ENCODE measurements at places on chromosomes 5 and 9.

GRCh38 chr5:52409835-52410234 lies 377.9 kb upstream of the ITGA1 start:
- DNase-seq = no peak

DNA sequence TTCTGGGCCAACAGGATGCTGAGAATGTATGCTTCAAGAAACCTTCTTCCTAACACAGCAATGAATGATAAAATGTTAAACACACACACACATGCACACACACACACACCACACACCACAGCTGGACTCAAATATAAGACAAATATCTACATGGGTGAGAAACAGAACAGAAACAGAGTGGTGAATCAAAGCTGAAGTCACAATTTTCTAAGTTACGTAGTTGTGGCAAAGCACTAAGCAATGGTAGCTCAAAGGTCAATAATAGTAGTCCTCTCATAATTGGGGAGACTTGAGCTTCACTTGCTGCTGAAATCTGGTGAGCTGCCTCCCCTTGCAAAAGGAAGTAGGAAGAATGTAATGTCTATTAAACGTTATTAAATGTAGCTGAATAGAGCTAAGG lies 33.7 kb upstream of the ITGA1 start:
- DNase-seq = no peak

DNA sequence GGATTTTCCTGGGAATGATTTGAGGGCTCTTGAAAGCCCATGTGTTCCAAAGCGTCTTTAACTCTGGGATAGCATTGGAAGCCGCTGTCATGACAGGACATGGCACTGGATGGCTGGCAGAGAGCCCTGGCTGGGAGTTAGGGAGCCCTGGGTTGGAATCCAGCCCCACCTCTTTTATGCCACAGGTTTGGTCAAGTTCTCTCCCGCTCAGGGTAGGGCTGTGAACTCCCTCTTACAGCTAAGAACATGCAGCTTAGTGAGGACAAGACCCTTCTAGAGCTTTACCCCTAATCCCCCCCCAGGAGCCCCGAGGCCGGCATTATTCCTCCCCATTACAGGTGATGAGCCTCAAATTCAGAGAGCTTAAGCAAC lies 37.2 kb downstream of the OLFML2A start:
- DNase-seq = no peak

GRCh38 chr9:118561051-118561450 lies 808.2 kb downstream of the BRINP1 start:
- no peak for DNase-seq

DNA sequence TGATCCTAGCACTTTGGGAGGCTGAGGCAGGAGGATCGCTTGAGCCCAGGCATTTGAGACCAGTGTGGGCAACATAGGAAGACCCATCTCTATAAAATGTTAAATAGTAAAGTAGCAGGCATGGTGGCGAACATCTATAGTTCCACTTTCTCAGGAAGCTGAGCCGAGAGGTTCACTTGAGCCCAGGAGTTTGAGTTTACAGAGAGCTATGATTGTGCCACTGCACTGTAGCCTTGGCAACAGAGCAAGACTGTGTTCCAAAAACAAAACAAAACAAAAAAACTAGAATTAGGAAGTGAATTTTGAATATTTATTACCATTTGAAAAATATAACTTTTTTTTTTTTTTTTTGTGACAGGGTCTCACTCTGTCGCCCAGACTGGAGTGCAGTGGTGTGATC lies 26.8 kb upstream of the PAX5 start:
- DNase-seq = no peak

DNA sequence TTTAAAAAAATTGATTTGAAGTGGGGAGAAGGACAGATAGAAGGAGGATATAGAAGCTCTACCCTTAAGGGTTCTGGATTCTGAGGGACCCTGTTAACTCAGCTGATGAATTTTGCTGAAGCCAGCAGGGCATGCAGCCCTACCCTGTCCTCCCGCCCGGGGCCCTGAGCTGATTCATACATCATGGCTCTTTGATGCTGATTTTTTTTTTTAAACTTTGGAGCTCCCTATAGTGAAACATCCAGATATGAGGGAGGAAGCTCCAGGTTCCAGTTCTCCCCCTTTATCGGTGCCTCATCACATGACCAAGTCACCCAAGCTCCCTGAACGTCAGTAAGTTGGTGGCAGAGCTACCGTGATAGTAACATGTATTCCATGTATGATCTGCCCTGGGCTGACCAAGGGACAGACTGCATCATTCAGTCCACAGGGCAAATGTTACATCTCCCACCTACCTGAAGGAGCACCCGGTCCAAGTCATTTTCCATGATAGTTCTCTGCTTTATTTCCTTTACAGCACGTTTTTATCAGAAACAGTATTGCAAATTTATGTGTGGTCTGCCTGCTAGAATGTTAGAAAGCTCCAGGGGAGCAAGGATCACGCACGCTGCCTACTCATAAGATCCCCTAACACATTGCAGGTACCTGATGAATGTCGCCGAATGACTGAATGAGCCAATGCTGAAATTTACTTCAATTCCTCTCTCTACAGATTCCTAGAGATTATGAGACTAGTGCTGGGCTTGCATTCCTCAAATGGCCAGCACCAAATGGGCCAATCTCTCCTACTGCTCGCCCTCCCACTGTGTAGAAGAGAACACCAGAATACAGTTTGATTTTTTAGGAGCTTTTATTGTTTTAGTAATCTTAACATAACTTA lies 25.9 kb downstream of the SPARC start:
- no peak for DNase-seq

DNA sequence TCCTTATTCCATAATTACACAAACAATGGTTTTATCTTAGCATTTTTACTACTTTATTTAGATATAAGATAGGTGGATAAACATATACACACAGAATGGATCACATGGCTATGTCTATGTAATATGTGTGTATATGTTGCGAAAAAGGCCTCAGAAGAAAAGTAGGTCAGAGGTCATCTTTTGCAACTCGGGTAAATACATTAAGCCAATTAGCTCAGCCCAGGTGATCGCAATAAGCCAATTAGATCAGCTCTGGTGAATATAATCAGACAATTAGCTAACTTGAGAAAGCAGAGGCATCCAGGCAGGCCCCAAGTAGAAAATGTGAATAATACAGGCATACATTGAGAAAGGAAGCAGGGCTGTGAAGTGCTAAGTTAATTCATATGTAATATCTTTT lies 24.3 kb downstream of the SLCO4C1 start:
- no peak for DNase-seq

- DNase-seq = no peak
These were observed 143.5 kb downstream of the OLFM1 start for GRCh38 chr9:135230817-135231520.

- no peak for DNase-seq
These were observed 64.6 kb upstream of the KLF9 start for GRCh38 chr9:70478963-70479641.

DNA sequence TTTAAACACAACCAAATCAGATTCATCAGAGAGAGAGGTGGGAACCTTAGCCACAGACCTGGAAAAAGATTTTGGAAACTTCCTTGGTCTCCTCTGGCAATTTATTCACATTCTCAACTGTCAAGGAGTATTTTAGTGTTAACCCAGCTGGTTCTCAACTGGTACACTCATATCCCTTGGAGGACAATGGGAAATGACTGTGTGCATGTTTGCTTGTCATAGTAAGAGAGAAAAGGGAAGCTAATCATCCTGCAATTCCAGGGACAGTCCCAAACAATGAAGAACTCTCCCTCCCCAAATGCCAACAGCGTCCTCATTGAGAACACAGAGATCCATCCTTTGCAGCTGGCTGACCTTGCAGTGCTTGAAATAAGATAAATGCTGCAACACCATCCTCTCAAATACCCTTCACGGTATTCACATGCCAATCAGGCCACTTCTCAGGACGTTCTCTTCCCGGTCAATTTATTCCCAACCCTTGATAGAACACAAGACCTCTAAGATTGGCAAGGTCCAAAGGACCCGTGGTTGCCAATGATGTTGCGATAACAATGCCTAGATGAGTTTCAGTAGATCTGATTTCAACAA lies 75.5 kb downstream of the EPB41L4B start:
- DNase-seq = no peak

DNA sequence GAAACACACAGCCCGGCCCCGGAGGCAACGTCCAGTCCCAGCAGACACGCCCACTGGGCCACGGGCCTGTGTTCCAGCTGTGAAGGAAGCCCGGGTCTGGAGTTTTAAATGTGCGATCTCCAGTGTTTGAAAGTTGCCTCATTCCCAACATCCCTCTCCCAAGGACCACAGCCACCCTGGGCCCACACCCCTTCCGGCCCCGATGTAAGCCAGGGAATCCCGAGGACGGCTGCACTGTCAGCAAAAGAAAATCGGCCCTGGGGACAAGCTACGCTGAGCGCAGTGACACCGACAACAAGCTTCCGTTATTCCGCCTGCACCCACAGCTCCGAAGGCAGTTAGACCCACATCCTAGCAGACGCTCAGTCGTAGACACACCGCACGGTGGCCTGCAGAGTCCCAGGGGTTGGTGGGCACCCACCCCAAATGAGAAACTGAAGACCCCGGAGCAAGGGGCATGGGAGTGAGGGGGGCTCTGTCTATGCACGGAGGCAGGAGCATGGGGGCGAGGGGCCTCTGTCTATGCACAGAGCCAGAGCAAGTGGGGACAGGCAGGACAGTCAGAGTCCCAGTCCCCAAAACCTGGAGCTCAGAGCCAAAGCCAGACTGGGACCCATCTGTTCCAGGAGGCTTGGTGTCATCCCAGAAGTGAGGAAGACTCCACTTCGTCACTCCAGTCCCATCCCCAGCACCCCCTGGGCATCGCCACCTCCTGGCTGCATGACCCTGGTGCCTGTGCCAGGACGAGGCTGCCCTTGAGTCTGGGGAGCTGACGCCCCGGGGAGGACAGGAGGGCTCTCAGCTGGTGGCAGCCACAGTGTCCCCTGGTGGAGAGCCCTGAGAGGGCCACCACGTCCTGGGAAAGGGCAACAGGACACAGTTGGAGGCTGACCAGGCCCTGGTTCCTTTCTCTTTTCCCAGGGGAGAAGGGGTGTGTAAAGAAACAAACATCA lies 23.4 kb downstream of the GLT6D1 start:
- DNase-seq = no peak

- DNase-seq = no peak
These were observed 158.4 kb upstream of the PIK3R1 start for GRCh38 chr5:68057191-68057590.

DNA sequence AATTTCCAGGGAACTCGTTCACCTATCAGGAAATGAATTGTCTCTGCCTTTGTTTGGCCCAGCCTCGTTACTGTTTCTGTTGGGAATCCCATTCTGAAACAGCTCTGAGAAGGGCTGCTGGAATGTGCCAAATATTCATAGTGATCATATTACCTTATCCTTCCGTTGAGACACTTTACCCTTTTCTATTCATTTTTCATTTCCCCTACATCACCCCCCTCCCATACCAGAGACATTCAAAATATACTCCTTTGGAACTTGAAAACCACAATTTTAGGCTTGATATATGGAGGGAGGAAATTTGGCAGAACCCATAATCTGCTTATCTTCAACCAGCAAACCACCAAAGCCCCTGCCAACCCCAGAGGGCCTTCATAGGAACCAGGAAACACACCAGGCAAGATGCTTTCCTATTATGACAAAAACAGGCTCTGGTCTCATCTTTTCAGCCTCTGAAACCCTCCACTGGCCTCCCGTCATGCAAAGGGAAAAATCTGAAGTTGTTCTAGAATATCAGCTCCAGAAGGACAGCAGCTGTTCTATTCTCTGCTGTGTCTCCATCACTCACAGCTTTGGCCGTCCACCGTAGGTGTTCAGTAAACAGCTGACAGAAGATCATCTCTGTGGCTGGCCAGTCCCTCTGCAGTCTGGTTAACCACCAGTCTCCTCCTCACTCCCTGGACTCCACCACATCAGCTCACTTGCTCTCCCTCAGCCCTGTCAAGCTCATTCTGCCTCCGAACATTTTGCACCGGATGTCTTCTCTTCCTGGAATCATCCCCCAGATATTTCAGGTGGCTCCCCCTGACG lies 217.2 kb upstream of the WWC1 start:
- DNase-seq = no peak

- DNase-seq = no peak
These were observed 47.5 kb downstream of the RASGRF2 start for GRCh38 chr5:81007637-81008027.

DNA sequence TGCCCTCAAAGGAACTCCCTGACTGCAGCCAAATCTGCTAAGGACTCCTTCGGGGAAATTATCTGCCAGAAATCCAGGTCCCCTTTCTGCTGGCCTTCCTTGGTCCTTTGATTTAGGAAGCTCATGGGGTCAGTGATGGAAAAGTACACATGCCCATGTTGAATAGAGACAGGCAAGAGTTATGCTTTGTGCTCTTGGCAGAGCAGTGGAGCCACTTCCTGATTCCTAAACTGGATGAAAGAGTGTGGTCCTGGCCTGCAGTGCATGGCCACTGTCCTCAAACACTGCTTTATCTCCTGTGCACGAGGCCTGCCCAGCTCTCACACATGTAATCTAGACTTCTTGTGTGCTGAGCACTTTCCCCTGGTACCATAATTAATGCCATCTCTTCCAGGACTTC lies 2.0 kb upstream of the EBF1 start:
- no peak for DNase-seq

DNA sequence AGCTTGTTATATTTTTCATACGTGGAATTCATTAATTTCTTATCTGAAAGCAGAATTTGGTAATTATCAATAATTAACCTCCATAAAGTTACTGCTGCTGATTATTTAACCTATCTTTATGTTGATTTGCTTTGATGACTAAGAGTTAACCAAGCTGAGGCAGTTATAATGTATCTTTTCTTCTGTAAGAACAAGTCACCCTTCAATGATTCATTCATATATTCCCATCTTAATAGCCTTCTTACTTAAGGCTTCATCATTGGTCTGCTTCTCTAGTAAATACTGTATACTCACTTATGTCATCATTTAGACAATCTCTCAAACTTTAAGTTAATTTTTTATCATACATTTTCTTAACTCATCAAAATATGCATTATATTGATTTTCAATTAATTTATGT lies 592.2 kb downstream of the ANXA1 start:
- DNase-seq = no peak

DNA sequence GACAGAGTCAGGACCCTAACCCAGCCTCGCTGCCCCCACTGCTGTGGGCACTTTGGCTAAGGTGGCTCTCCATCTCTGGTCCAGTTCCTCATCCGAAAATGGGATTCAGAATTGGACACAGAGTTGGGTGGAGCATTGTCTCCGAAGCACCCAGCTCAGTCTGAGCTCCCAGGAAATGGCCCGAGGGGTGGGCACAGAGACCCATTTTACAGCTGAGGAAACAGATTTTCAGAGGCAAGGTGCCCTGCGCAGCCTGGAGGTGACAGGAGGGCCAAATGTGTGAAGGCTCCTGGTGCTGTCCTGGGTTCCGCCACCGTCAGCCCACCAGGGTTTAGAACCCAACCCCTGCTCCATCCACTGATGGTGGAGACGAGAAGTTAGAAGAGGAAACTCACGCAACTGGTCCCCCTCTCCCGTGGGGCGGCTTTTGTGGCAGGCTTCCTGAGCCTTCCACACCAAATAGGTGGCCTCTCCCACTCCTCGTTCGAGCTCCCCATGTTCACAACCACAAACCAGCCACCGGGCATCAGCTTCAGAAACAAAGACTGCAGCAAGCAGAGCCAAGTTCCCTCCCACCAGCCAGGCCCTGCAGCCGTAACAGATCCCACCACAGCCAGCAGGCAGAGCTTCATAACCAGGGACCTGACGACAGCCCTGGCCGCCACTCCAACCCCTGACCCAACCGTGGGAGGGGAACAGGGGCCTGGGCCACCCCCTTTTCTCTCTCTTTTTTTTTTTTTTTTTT lies 90.9 kb upstream of the LMX1B start:
- DNase-seq = no peak
